ENCODE measurements at places on chromosomes 11 and 22.

GRCh38 chr22:50268655-50269113 is 1.5 kb downstream of the MAPK11 start:
- no peak for DNase-seq
- no peak overlapping the region for H3K4me3 ChIP-seq

- H3K36me3 ChIP-seq = no peaks in the 10 kb centered on the region
- H3K4me3 ChIP-seq = no peak overlapping the region
- no peaks in the 10 kb centered on the region for H3K27me3 ChIP-seq
Measured at GRCh38 chr22:47600281-47600680, 837.8 kb downstream of the TBC1D22A start.

DNA sequence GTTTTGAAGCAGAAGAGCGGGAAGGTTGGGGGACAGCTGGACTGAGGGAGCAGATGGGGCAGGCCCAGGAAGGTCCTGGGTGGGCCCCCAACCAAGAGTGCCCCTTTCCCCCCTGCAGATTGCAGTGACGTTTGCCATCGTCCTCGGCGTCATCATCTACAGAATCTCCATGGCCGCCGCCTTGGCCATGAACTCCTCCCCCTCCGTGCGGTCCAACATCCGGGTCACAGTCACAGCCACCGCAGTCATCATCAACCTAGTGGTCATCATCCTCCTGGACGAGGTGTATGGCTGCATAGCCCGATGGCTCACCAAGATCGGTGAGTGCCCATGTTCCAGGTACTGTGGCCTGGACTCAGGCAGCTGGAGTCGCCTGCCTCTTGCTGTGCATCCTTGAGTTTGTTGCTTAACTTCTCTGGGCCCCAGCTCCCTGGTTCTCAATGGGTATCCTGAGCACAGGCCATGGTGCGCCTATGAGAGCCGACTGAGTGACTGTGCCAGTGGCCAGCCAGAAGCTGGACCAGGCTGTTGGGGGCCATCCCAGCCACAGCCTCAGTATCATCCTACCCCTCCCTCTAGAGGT is 42.0 kb upstream of the FADD start:
- H3K4me3 ChIP-seq = no peak overlapping the region
- peaks cover 3% of the 10 kb centered on the region for H3K36me3 ChIP-seq
- DNase-seq = no peak
- no peaks in the 10 kb centered on the region for H3K27me3 ChIP-seq

DNA sequence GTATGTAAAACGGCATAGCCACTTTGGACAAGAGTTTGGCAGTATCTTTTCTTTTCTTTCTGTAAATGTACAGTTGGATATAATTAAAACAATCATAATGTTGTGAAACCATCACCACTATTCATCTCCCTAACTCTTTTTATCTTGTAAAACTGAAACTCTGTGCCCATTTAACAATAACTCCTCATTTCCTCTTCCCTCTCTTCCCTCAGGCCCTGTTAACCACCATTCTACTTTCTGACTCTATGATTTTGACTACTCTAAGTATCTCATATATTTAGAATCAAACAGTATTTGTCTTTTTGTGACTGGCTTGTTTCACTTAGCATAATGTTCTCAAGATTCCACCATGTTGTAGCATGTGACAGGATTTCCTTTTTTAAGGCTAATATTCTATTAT is 10.2 kb downstream of the SCUBE2 start:
- H3K27ac ChIP-seq = no peak overlapping the region
- H3K4me1 ChIP-seq = no peaks in the 10 kb centered on the region
- H3K36me3 ChIP-seq = no peaks in the 10 kb centered on the region
- no peak for DNase-seq

- 0 out of 2 replicates have a peak, but pooled peaks cover 5% of the 10 kb centered on the region for H3K4me1 ChIP-seq
- peak overlapping the region; percentile 14 for H3K27ac ChIP-seq
- DNase-seq = no peak
- H3K36me3 ChIP-seq = no peaks in the 10 kb centered on the region
- H3K27me3 ChIP-seq = no peaks in the 10 kb centered on the region
Measured at GRCh38 chr11:47005441-47005840, 68.9 kb downstream of the CSTPP1 start.
